Stimulated activated CD4-positive, alpha-beta T cell treated with anti-CD3 and anti-CD28 coated beads, Interleukin-1b, Interleukin-23, amount 100 ng/mL, for 24 hours (primary cell): ENCODE measurements at places on chromosomes 5 and 9.

- DNase-seq = no peak
These were observed 136.3 kb upstream of the ANKRD55 start for GRCh38 chr5:56369361-56369811.

- no peak for DNase-seq
These were observed 1104.4 kb upstream of the SEMA6A start for GRCh38 chr5:117679046-117679445.

DNA sequence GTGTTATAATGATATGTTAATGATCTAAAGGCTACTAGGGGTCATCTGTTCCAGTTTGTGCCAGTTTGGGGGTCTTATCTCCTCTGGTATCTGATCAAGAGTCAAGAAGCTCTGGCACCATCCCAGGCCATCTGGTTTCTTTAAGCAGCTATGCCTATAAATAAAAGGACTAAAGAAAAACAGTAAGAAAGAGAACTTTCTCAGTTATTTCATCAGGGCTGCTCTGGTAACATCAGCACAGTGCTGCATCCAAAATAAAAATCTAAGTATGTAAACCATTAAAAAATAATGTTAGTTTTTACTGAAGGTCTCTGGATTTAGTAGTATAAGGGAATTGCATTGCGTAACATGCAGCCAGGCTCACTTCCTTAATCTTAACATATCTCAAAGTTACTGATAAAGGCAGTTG is 185.0 kb downstream of the NR2F1-AS1 start:
- no peak for DNase-seq

DNA sequence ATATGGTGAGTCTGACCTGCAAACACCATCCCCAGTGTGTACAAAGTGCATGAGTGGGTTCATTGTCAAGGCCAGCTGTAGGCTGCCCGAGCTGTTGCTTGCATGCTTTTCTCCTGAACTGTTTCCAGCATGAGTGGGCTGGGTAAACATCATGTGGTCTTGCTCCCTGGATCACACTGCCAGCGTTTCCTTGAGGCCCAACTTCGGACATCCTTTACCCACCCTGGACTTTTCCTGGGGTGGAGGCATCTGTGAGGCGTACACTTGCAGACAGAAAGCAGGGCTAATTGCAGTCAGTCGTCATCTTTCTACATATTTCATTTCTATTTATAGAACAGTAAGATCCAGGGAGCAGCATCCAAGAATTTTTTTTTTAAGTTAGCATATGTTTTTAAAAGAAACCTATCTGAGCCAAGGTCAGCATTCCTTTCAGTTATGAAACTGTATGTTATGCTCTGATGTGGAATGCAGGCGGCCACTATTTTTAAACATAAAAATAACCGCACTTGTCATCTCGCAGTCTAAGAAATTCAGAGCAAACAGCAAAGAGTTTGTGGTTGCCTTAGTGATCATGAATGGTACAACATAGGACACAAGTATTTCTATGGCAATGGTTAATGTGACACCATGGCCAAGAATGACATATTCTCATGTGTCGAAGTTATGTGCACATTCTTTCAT is 106.5 kb upstream of the DMRT1 start:
- DNase-seq = no peak

- no peak for DNase-seq
These were observed 30.5 kb downstream of the COL27A1 start for GRCh38 chr9:114185570-114186490.

DNA sequence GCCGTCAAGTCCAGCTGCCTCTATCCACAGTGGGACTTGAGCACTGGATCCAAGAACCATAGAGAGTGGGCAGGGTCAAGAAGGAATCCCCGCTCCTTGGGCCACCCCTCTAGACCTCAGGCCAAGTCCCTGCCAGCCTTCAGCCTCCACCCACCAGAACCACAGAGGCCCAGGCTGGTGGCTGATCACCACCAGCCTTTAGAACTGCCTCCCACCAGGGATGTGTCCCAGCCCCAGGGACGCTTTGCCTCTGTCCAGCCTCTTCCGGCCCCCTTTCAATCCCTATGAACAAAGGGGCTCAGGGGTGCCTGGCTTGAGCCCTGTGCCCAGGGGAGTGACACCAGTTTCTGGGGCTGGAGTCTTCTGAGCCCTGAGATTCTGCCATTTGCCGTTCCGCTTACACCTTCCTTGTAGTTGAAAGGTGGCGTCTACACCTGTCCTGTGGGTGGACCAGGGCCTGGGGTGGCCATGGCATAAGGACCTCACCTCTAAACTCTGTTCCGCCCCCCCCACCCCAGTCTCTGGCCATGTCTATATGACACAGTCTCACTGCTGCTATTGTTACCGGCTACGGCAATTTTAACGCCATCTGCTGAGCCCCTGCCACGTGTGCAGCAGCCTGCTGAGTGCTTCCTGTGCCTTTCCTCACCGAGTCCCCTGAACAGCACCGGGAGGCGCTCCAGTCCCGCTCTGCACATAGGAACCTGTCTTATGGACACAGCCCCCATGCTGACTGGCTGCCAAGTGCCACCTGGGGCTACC is 35.7 kb upstream of the ORM1 start:
- no peak for DNase-seq

- DNase-seq = no peak
These were observed 31.7 kb downstream of the EPB41L4B start for GRCh38 chr9:109289186-109289585.

DNA sequence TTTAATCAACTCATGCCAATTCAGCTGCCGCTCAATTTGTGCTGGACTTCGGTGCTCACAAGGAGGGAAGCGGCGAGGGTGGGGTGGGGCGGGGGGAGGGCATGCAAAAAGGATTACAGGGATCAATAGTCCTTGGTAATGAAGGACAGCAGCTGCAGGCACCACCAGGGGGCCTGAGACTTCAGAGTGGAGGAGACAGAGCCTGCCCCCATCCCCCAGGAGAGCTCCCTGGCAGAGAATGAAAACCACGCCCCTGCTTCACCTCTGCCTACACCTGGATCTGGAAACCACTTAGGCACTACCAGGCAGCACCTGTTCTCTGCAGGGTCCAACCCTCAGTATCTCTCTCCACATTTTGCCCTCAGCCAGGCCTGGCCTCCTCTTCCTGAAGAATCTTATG is 155.6 kb downstream of the TRIM32 start:
- no peak for DNase-seq

DNA sequence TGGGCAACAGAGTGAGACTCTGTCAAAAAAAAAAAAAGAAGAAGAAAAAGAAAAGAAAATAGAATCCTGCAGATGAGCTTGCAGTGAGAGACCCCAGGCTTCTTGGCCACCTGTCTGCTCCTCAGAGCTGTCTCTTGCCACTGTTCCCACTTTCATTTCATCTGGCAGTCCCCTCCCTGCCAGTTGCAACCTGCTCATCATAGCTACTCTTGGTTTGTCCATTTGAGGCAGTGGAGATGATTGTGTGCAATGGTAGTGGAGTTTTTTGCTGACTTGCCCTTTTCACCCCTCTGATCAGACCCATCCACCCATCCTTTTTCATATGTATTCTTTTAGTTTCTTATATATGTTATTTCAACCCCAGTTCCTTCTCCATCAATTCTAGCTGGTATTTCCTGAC is 28.7 kb downstream of the ANKRD33B start:
- DNase-seq = no peak

DNA sequence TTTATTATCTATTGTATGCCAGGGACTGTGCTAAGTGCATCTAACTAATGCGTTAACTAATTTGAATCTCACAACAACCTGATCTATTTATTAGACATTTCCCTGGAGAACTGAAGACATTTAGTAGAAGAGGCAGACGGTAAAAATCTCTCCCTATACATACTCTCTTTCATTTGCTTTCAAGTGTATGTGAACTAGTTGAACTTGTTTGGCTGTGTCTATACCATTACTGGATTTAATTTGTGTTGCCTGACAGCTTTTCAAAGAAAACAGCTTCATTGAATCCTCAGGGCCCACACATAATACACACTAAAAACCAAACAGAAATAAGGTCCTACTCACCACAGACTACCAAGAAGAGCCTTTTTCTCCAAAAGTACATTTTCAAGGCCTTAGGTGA is 133.6 kb upstream of the NR3C1 start:
- no peak for DNase-seq

GRCh38 chr5:64900618-64901017 is 131.9 kb downstream of the CWC27 start:
- no peak for DNase-seq

DNA sequence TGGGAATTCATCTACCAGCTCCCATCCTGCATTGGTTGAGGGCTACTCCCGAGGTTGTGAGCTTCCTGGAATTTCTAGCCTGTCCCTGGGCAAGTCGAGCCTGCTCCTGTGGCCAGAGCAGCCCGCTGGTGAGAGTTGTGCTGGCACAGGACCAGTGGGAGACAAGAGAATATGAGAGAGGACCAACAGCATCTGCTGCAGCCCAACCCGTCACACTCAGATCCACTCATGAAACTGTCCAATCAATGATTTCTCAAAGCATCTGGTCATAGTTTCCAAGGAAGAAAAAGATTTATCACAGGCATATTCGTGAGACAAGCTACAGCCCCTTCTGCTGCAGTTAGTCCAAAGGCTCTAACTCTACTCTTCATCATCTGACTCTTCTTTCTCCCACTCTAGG is 64.4 kb upstream of the RAI14 start:
- no peak for DNase-seq

GRCh38 chr9:137986268-137987099 is 108.9 kb downstream of the CACNA1B start:
- DNase-seq = no peak

GRCh38 chr5:113119246-113119924 is 142.8 kb downstream of the DCP2 start:
- no peak for DNase-seq

DNA sequence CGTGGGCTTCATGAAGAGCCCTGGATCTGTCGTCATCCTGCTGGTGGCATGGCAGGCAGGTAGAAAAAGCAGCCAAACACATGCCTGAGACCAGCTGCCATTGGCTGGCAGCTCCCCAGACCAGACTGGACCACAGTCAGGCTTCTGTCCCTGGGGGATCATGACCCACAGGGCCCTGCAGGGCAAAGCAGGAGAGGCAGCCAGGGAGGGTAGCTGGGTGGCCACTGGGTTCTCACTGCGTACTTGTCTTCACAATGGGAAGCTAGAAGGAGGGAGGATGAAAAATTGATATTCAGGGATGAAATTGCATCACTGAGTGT is 67.8 kb upstream of the GARNL3 start:
- DNase-seq = no peak

GRCh38 chr5:168578538-168579487 is at the start of gene PANK3:
Gene PANK3, minus strand, starts transcription at chr5:168579368. Its CDS starts 85 bp downstream, at chr5:168579283.
- peak; percentile 0 for DNase-seq

DNA sequence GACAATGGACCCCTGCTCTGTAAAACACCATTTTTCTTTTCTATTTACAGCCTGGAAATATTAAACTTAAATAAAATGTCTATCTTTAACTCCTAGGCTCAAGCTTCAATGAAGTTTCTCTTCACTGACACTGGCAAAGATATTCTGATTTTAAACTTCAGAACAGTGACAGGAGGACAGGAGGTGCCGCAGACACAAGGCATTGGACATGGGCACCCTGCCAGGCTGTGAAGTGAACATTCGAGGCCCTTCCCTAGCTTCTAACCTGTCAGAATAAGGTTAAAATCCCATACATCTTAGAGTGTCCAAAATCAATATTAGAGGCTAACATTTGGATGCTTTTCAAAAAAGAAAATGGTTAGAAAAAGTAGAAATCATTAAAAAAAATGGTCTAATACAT is 9.2 kb downstream of the SEMA5A start:
- DNase-seq = no peak

DNA sequence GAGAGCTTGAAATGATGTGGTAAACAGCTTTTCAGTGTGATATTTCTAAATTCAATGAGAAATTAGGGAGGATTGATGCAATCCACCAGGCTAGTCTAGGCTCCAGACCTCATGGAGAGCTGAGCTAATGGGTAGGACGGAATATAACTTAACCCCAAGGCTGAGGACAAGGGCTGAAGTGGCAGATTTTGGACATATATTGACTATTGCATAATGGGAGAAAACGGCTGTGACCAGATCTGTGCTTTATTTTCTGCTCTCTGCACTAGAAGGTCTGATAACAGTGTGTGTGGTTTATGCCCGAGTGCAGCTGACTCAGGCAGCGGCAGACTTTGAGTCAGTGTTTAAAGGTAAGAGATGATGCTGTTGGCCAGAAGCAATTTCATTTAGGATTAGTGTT is 70.6 kb downstream of the ACTBL2 start:
- DNase-seq = no peak

GRCh38 chr9:136206602-136207275 is 1.8 kb upstream of the LHX3 start:
- DNase-seq = no peak

DNA sequence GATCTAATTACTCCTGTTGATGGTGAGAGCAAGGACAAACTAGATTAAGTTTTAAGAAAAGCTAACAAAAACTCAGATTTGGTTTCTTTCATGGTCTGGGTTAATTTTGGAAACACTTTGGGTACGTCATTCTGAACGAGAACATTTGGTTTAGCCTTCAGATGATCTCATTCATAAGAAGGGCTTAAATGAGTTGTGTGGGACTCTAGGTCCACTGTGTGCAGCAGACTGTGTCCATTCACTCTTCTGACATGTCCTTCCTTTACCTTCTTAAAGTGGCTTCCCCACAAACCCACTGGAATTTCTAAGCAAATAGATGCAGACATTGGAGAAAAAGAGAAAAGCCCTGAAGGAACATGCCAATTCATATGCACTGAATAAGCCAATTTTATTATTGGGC is 96.8 kb downstream of the FBXO4 start:
- DNase-seq = no peak

- no peak for DNase-seq
These were observed 150.9 kb upstream of the DMRT1 start for GRCh38 chr9:690517-691111.

DNA sequence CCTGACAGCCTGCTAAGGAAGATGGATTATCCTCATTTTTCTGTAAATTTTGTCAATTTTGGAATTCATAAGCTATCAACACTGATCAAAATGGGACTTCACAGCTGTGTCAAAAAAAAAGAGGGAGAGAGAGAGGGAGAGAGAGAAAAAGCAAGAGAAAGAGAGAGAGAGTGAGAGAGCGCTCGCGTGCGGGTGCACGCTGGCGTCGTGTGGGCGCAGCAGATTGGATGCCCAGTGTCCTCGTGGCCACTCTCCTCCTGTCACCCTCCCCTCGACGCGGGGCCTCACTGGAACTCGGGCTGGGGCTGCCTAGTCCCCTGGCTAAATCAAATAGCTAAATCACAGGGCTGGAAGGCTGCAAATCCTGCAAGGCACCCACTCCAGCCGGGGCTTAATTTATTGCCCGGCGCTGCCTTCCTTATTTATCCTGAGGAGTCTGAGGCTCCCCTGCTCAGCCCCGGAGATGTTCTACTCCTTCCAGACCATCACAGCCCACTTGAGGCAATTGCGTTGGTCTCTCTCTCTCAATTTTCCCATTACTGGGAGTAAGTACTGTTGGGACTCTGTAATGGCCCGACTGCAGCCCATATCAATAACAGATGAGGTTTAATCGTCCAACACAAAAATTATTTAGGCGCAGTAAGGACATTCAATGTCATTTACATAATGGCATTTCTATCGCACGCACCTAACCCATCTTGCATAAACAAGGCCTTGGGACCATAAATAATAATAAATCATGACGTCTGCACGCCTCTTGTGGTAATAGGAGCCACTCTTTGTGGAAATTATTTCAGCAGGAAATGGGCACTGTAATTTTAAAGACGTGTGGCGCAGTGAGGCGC is 94.2 kb downstream of the PAX5 start:
- no peak for DNase-seq
